GM10248 (cell line): ENCODE measurements at places on chromosomes 5 and 9.

GRCh38 chr5:34686762-34687268, 30.7 kb downstream of the RAI14 start:
- no peak for DNase-seq

DNA sequence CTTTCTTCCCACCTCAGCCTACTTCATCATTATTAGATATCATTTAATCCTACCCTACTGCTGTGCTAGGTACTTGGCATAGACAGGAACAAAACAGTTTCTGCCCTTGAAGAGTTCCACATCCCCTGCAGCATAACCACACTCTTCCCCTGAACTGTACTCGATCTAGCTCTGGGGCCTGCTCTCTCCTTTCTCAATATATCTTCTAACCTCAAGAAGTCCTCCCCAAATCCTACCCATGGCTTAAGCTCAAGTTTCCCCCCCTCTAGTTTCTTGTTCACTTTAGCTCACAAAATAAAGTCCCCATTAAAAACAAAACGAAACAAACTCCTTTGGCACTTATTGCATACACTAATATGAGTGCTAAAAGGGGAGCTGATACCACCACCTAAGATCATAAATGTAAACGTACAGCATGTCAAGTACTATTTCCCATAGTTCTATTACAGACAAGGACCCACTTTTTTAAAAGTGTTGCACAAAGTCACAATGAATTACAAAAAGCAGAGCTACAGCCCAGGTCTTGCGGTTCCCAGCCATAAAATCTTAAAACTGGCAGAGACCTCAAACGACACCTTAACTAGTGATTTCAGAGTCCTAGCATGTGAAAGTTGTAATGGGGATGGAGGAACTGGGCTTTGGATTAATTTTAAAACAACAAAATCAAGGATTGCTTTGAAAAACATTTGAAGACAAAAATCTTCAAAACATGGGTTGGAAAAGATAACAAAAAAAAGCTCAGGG, 80.7 kb downstream of the PTPDC1 start:
- DNase-seq = no peak

DNA sequence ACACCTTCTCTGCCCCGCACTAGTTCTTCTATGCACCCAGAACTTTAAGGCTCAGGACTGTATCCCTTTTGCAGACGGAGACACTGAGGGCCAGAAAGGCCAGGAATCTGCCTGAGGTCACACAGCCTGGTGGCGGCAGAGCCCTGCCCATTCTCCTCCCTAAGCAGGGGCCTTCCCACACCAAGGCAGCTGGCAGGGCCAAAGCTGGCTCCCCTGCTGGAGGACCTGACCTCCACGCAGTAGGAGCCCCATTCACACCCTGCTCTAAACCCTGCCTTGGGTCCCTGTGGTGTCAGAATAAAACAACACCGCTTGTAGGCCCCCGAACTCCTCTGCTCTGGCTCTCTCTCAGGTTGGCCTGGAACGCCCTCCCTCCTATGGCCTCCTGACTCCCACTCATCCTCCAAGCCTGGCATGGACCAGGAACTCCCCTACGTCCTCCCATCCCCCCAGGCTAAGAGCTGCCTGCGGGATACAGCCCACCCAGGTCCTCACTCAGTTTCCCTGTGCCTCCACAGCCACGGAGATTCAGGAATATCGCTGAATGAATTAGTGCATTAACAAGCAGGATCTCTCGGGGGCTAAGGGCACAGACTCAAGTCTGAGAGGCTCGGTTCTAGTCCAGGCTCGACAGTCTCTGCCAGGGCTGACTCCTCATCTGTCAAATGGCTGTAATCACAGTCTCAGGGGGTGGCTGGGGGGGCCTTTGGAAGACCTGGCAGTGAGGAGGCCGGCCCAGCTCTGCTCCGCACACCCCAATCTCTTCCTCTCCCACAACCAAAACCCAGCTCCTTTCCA, 2.8 kb downstream of the ST6GALNAC6 start:
- DNase-seq = no peak

DNA sequence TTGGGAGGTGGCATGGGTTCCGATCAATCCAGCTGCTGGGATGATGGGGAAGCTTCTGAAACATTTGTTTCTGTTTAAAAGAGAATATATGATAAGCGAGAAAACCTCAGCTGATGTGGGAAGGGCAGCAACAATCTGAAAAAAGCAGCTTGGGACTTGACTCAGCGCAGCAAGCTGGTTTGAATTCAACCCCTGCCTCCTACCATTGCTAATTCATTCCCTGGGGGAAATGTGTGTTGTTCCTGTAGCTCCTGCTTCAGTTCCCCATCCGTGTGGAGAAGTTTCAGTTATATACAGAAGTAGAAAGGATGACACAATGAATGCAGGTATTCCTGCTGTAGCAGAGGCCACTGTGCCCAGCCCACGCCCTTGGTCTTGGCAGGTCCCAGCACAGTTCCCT, 145.1 kb downstream of the NXNL2 start:
- DNase-seq = no peak

DNA sequence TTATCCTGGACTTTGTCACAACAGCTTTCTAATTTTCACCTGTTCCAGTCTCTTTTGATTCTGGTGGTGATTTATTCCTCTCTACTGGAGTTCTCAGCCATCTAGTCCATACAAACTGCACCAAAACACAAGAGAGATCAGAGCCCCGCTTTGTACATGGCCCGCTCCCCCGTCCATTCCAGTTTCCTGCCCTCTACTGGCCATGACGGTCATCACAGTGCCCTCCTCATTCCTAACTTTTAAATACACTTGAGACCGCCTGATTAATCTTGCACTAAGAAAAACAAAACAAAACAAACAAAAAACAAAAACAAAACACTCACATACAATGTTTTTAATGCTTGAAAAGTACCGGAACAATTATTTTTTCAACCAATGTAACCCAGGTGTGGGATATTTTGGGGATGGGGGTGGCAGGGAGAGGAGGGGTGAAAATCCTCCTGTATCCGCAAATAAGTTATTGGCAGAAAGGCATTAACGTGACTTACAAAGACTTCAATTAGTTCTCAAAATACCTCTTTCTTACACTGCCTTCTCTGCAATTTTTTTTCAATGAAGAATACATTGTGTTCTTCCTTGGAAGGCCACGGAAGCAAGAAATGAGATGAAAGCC, 84.8 kb upstream of the PAM start:
- DNase-seq = peak; percentile 38

DNA sequence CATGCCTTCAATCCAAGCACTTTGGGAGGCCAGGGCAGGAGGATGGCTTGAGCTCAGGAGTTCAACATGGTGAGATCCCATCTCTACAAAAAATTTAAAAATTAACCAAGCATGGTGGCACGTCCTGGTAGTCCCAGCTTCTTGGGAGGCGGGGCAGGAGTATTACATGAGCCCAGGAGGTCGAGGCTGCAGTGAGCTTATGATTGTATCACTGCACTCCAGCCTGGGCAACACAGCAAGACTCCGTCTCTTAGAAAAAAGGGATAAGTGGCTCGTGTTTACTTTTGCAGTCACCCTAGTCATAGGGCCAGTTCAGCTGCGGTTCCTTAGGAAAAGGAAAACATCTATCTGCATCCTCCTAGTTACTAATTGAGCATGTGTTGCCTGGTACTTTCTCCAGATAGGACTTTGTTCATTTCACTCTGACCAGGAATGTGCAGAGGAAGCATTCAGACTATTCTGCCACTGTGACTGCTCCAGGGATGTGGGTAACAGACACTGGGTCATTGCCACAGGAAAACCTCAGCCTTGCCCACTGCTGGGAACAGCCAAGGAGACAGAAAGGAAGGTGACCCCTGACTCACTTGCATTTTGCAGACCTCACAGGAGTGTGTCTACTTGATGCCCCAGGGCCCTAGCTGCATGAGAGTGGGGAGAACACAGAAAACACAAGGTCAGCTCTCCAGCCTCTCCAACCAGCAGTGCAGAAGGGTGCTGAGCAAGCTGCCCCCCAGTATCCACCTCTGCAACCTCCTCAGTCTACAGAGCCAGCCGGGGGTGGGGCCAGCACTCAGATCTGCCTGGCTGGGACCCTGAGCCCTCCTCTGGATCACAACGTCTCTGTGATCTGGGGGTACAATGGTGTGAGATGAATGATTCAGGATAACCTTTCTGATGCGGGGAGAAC, 33.9 kb upstream of the ALDH1B1 start:
- DNase-seq = no peak

DNA sequence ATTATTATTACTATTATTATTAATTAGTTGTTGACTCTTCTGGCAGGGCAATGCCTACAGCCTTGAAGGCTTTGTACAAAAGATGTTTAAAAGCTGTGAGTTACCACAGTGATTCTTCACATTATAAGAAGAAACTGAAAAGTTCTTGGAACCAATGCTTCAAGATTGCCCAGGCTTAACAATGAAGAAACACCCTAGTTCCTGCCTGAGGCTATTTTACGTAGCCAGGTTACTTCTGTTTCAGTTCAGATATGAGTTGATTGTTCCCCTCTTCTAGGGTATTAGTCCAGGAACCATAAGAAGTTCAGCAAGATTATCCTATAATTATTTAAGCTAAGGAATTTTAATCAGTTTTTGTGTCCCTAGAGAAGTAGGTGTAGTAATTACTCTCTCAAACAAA, 154.6 kb upstream of the CDH12 start:
- no peak for DNase-seq

DNA sequence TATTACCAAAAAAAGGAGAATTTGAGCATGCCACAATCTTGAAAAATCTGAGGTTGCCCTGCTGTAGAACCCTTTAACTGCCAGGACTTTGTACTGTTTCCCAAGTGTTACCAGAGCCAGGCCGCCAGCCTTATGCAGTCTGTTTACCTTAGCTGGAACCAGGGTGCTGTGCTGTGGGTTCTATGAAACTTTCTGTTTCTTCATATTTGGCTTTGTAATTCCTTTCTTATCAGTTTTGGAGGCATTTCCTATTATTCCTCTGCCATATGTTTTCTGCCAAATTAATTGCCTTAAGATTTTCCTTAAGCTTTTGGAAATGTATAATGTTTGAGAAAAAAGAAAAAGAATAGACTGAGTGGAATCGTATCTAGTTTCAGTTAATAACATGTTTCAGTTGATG, 2.1 kb downstream of the S1PR3 start:
- no peak for DNase-seq

- no peak for DNase-seq
These were observed 27.7 kb downstream of the RANBP3L start for GRCh38 chr5:36273809-36274526.

- no peak for DNase-seq
These were observed 106.8 kb downstream of the PDE6A start for GRCh38 chr5:149837680-149838269.

GRCh38 chr9:91428436-91428835, 4.8 kb upstream of the NFIL3 start:
- DNase-seq = no peak

GRCh38 chr9:4287886-4288588, 11.8 kb downstream of the GLIS3 start:
- DNase-seq = no peak

DNA sequence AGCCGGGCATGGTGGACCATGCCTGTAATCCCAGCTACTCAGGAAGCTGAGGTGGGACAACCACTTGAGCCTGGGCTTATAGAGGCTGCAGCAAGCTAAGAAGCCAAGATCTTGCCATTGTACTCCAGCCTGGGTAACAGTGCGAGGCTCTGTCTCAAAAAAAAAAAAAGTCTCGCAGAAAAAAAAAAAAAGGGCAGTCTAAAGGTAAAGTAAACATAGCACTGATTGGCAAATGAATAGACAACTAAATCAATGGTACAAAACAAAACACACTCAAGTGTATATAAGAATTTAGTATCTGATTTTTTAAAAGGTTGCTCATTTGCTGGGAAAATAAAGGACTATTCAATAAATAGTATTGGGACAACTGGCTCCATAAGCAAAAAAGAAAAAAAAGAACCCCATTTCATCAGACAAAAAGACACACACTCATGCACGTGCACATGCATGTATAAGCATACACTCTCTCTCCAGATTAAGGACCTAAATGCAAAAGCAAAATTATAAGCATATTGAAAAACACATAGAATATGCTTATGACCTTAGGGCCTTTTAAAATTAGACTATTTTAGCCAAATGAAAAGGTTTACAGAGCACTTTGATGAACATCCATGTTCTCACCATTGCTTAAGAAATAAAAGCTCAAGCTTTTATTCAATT, 5.7 kb downstream of the IL6ST start:
- DNase-seq = no peak

GRCh38 chr5:127757576-127757975, 54.4 kb downstream of the CCDC192 start:
- peak; percentile 38 for DNase-seq

- DNase-seq = no peak
These were observed 158.7 kb downstream of the DRD1 start for GRCh38 chr5:175285261-175285660.

DNA sequence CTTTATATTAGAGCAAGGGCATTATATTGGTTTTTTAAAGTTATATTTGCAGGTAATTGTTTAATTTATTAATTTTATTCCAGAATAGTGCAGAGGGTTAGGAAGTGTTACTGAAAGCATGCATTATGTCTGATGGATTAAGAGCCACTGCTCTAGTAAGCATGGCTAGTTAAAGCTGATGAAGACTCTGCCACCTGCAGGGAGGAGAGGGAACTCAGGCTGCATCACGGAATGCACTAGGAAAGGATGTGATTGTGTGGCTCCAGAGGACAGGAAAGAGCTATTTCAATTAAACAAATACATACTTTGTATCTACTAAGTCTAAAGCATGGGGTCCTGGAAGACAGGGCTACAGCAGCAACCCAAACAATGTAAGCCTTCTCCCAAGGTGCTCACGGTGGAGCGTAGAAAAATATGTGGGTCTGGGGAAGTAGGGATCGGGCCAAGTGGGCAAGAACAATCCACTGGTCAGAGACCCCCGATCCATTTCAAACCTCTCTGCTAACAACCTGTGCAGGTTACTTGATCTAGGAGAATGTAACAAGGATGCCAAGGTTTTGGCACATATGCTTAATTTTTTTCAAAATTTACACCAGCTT, 15.3 kb upstream of the GRXCR2 start:
- no peak for DNase-seq

DNA sequence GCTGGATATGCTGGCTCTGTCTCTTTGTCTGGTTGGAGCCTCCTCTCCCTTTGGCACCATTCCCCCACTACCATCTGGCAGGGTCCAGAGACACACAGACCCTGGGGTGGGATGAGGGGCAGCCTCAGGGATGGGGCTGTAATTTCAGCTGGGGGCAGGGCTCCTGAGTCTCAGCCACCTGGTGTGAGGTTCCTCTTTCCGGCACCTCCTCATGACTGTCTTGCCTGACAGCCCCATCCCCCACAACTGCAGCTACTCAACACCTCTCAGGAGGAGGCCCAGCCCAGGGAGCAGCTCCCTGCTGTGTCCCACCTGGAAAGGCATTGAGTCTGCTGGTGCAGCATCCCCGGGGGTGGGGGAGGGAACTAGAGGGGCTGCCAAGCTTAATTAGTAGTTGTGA, 11.7 kb upstream of the RPS14 start:
- DNase-seq = peak; percentile 89

DNA sequence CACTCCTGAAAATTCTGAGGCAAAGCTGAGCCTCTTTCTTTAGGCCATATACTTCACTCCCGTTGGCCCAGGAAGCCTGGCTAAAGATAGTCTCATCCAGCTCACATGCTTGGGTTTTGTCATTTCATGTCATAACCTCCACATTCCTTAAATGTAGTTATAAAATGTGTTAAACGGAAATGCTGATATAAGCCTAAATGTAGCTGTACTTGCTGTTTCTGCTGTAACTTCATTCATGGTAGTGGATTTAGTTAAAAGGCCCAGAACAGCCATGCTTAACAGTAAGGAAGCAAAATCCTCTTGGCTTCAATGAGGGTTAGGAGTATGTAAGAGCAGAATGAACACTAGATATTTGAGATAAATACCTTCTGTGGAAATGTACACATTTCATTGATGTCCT, 135.8 kb upstream of the TMEM161B start:
- no peak for DNase-seq

GRCh38 chr9:98610211-98610610, 98.5 kb downstream of the GABBR2 start:
- no peak for DNase-seq
